ENCODE measurements at places on chromosomes 2 and 18.

DNA sequence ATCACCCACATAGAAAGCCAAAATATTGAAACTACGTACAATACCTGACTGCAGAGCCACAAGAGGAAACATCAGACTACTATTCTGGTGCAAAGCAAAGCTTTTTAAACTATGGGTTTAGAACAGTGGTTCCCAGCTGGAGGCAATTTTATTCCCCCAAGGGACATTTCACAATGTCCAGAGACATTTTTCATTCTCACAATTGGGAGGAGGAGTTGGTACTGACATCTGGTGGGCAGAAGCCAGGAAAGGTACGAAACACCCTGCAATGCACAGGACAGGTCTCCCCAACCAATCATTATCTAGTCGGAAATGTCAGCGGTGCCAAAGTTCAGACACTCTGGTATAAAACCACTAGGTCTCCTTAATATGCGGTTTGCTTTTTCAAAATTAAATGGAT lies 88.4 kb upstream of the ARL5A start:
- no peak for DNase-seq

- DNase-seq, result no peak
These were observed 327.1 kb upstream of the RBMS1 start for GRCh38 chr2:160820691-160821090.

GRCh38 chr2:220753486-220753885 lies 818.6 kb downstream of the EPHA4 start:
- DNase-seq, result no peak

GRCh38 chr2:191152482-191153240 lies 1.9 kb upstream of the STAT4 start:
- no peak for DNase-seq

GRCh38 chr2:64602436-64602835 lies 51.3 kb downstream of the SERTAD2 start:
- DNase-seq, result no peak

DNA sequence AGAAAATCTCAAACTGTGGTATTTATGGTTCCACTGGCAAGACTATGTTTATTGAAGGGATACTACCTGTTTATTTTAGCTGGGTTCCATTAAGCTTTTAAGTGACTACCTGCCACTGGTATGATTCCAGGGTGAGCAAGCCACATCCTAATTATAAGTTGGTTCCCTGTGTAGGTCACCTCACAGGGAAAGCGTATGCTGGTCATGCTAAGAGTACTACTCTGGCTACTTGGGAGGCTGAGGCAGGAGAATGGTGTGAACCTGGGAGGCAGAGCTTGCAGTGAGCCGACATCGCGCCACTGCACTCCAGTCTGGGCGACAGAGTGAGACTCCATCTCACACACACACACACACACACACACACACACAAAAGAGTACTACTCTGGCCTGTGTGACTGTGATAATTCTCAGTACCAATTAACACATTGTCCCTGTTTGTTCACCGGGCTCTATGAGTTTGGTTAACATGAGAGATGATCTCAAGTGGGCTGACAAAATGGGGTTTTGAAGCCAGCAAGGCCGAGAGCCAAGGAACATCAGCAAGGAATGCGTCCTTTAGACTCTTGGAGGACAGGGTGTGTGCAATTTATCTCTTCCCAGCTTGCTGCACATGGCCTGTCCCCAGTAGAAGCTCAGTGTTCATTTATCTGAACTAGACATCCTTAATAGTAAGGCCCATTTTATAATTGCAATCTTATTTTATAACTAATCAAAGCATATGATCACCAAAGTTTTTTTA lies 15.2 kb upstream of the ITSN2 start:
- no peak for DNase-seq

DNA sequence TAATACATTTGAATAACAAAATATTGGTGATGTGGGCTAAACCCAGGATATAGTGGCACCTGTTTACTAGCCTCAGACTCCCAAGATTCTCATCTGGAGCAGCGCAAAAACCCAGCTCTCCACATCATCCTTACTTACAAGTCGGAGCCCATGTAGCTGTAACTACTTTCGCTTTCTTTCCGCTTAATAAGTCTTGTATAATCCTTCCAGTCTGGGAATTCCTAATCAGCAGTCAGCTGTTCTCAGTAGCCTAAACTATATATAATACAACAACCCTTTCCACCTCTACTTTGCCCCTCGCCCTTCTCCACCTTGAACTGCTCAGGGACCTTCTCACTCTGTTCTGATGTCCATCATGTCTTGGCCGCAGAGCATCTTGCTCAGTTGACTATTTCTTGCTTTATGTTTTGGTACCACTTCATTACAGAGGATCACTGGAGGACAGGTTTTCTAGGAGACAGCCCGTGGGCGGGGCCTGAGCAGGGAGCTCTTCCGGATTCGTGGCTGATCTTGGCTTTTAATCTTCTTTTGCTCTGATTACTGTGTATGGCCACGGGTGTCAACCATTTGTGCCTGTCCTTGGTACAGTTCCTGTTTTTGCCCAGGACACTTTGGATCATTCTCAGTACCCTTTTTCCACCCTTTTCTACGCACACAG lies 119.9 kb upstream of the SERTAD2 start:
- no peak for DNase-seq

GRCh38 chr2:46249654-46250053 lies 47.6 kb upstream of the EPAS1 start:
- DNase-seq, result no peak

GRCh38 chr2:241982706-241983570 lies 113.4 kb downstream of the RTP5 start:
- DNase-seq, result no peak

DNA sequence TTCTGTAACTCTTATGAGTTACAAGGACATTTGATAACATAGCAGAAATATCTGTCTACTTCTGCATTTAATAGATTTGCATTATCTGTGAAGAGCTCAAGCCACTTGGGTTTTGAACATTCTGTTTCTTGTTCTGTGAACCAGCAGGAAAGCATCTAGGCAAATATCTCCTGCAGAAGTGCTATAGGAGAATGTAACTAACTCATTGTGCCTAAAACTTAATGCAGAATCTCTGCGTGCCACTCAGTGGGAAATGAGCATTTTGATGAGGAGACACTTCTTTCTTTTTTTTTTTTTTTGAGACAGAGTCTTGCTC lies 63.5 kb downstream of the MYOM1 start:
- DNase-seq, result no peak

DNA sequence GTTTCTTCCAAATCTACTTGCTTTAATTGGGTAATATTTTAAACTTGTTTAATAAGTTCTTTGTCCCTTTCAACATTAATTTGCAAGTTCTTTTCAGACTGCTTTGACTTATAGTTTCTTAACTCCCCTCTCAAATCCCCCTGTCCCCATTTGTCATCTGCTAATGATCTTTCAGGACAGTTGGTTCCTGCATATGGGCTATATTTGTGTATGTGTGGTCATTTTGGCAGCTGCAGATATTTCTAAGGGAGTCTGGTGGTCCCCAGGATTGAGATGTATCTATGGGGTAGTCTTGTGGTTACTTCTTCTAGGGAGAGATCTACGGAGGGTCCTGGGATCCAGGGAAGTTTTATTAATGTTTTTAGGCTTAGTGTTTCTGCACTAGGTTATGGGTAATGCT lies 120.6 kb upstream of the SP3 start:
- no peak for DNase-seq

DNA sequence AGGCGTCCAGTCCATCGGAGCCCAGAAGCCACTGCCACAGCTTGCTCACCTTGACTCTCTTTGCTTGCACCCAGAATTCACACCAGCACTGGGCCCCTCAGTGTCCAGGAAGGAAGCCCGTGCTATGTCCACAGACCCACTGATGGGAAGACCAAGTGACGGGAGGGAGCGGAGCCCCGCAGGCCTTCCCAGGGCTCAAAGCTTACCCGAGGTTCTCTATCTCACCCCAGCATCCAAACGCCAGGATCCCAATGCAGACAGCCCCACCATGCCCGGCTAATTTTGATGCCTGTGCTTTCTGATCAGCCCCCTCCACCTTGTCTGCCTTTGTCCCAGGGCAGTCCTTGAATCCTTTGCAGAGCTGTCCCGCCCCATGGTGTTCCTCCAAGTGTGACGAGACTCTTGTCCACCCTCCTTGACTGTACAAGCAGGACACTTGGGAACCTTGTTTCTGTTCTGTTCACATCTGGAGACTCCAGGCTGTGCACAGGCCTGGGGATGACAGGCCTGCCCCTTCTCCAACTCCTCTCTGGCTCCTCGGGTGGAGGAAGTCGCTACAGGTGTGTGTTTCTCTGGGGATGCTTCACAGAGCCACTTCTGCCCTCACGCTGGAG lies 12.0 kb downstream of the NPPC start:
- no peak for DNase-seq

DNA sequence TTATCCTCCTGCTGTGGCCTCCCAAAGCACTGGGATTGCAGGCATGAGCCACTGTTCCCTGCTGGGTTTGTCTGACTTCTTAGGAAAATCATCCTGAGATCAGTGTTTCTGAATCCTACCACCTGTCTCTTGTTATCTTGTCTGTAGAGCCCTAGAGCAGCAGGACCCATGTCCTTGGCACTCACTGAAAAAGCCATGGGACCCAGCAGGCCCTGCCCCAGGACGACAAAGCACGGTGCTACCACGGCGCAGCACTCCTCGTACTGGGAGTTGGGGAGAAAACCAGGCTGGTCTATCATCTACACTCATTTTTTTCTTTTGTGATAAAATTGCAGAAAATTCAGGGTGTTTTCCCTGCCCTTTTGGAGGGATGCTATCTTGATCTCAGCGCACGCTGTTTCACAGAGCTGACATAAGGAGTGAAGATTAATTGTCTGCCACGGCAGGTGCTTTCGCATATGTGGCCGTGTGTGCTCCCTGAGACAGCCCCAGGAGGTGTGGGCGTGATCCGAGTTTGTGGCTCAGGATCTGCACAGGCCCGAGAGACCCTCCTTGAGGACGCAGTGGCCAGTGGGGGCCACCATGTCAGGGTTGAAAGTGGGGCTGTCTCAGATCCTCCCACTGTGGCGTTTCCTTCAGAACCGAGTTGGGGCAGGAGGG lies 179.1 kb downstream of the LDLRAD4 start:
- no peak for DNase-seq

DNA sequence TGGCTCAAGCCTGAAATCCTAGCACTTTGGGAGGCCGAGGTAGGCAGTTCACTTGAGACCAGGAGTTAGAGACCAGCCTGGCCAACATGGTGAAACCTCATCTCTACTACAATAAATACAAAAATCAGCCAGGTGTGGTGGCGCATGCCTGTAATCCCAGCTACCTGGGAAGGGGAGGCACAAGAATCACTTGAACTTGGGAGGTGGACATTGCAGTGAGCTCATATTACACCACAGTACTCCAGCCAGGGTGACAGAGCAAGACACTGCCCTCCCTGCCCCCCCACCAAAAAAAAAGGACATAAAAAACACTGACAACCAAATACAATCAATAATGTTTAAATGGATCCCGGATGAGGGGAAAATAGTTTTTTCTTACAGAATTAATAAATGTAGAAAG lies 7.8 kb downstream of the TIA1 start:
- no peak for DNase-seq

DNA sequence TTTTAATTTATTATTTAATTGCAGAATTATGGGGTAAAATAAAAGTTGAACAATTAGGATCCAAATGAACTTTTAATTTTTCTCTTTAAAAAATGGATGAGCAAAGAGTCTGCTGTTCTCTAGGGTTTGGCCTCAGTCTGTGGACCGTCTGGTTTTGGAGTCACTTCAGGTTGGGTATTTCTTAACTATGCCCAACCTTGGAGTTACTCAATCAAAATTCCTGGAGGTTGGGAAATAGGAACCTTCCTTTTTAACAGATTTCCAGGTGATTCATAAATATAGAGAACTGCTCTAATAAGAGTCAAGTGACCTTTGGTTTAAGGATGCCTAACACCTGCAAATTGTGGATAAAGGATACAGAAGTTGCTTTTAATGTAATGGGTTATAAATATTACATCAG lies 241.5 kb upstream of the GCFC2 start:
- no peak for DNase-seq

GRCh38 chr2:174705321-174705720 lies 59.0 kb downstream of the CHRNA1 start:
- no peak for DNase-seq

GRCh38 chr2:15693926-15694588 lies 102.4 kb downstream of the DDX1 start:
- no peak for DNase-seq

- DNase-seq, result no peak
These were observed 297.6 kb upstream of the CCDC68 start for GRCh38 chr18:55256929-55257289.

DNA sequence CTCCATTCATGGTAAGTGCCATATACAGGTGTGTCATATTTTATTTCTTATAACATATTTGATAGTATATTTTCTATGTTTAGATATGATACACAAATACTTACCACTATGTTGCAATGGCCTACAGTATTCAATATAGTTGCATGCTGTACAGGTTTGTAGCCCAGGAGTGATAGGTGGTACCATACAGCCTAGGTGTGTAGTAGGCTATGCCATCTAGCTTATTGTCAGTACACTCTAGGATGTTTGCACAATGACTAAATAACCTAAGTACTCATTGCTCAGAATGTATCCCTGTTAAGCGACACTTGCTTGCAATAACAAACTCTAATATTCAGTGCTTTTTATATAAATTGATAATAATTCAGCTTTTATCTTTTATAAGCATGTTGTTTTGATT lies 563.1 kb upstream of the LINC00305 start:
- DNase-seq, result no peak

All from activated T-cell treated with anti-CD3 and anti-CD28 coated beads for 4 hours (primary cell).